ENCODE measurements at places on chromosomes 4 and X.
A peak's percentile ranks its signal among the peaks of the same experiment; 100 is the strongest.

DNA sequence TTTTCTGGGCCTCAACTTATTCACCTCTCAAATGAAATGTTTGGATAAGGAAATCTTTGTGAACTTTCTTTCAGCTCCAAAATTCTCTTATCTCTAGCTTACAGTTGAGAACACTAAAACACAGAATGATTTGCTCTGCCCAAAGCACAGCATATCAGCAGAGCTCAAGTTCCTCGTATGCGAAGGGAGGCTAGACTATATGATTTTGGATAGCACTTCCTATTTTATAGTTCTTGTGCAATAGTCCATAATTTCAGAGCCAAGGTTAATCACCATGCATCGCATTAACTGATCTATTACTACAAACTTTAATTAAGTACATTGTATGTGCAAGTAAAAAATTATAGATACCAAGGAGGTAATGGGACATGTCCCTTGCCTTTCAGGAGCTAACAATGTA lies 27.0 kb upstream of the KLHL13 start:
- no peak for DNase-seq

DNA sequence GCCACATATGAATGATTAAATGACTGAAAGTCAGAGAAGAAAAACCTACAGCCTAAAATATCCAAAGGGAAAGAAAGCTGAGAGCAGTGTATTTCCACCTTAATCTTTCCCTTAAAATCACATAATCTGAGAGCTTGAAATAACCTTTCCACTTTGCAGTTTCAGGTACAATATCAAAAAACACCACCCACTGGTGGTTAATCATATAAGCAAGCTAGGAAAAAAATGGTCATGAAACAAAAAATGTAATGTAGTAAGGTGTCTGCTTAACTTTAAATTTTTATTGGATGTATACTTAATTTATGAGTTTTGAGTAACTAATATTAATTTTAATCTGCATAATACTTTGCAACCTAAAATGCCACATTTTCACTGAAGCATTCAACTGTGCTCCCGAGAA lies 3.2 kb downstream of the PRDM5 start:
- no peak for DNase-seq

DNA sequence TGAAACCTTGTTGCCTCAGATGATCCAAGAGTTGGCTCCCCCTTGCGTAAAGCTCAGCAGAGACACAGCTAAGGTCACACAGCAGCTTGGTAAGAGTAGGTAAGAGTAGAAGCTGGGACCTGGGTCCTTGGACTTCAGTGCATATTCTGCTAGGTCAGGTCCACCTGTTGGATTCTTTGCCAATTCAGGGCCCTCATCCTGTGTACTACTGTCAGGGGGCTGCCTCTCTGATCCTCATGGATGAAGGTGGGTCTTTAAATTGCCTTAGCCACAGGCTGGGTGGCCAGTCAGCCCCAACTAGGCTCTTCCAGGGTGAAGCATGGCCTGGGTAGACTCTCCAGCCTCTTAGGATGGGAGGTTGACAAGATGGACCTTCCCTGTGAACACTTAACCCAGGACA lies 155.8 kb downstream of the AMMECR1 start:
- no peak for DNase-seq

DNA sequence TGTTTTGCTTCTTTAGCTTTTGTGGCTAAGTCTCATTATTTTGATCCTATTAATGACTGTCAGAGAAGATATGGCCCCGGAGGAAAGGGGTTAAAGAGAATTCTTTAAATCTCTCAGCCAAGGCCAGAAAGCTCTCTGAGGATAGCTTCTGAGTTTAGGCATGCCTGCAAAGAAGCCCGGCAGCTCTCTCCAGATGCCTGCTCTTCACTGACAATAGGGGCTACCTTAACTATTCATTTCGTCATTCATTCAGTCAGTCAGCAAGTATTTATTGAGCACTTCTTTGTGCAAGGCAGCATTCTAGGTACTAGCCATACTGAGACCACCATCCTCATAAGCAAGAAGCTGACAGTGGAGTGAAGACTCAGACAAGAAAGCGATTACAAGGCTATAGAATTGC lies 34.0 kb upstream of the BMP15 start:
- no peak for DNase-seq

GRCh38 chrX:17788439-17788838 lies 51.1 kb downstream of the SCML1 start:
- no peak for DNase-seq

GRCh38 chr4:129668092-129668491 lies 572.1 kb downstream of the C4orf33 start:
- no peak for DNase-seq

- no peak for DNase-seq
Measured at GRCh38 chr4:113636438-113636818, 125.1 kb downstream of the CAMK2D start.

GRCh38 chr4:48503233-48504025 lies 13.4 kb downstream of the ZAR1 start:
- DNase-seq, result no peak

DNA sequence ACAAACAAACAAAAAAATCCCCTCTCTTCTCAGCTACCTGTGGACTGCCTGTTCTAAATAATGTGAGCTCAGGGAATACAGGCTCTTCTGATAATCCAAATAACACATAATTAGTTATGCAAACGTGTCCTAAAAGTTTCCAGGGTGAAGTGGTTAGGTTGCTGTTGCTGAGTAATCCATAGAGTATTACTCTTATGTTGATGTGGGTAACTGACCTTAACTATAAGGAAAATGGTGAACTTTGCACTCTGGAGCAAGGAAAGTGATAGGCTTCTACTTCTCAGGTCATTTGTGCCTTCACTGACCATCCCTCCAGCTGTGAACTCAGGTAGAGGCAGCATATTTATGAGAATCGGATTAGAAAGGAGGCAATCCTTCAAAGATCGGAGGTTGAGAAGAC lies 19.9 kb downstream of the MSN start:
- DNase-seq, result no peak

- DNase-seq, result no peak
Measured at GRCh38 chr4:52076731-52077130, 25.6 kb downstream of the SPATA18 start.

- no peak for DNase-seq
Measured at GRCh38 chr4:163482190-163482589, 8.6 kb upstream of the TKTL2 start.

DNA sequence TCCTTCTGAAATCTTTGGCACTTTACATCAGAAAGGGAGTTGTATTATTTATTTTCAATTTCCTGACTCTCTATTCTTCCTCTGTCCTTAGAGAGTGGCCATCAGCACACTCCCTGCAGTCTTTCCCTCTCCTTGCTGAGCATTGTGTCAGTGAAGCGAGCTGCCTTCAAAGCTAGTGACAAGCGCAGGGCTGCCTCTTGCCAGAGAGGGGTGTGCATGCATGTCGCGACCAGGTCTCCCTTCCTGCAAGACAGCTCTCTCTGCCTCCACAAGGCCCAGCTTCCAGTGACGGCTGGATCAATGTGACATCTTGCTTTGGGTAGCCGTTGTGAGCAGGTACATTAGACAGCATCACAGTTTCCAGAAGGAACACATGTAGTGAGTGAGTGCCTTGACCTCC lies 810.9 kb upstream of the TENM3 start:
- no peak for DNase-seq

DNA sequence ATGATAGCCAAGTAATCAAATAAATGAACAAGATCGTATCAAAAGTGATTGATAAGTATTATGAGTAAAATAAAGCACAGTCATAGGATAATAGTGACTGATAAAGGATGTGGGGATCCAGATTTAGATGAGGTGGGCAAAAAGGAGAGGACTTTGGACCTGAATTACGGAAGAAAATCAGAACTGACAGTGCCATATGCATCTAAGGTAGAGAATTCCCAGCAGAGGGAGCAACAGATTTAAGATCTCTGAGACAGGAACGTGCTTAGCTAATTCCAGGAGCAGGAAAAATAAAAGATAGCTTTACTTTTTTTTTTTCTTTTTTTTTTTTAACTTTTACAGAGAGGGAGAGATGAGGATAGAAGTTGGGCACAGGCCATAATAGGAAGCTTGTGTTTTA lies 189.9 kb downstream of the NWD2 start:
- no peak for DNase-seq

DNA sequence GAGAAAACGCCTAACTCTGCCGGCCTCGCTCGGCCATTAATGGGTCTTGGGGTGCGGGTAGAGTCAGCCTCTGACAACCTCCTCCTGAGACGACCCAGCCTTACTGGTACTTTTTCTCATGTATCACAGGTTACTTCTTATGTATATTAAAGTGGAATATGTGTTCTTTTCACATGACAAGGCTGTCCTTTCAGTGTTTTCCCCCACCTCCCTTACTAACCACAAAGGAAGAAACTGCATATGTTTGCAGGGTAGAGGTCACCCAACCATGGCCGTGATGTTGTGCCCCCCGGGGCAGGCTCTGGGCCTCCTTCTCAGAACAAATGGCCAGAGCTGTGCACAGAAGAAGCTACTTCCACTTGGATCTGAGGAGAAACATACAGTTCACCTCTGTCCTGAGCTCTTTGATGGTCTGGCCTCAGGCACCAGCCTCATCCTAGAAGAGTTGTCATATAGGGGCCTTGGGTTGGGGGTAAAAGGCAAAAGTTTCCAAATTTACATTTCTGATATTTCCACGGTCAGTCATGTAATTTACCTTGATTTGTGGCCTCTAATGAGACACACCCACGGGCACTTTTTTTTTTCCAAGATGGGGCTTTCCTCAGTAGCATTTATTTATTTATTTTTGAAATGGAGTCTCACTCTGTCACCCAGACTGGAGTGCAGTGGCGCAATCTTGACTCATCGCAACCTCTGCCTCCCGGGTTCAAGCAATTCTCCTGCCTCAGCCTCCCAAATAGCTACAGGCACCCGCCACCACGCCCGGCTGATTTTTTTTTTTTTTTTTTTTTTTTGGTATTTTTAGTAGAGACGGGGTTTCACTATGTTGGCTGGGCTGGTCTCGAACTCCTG lies 1.9 kb downstream of the SOWAHD start:
- no peak for DNase-seq

GRCh38 chr4:3241898-3242524 lies 6.9 kb upstream of the MSANTD1 start:
- no peak for DNase-seq

GRCh38 chr4:74772106-74772505 lies 22.2 kb downstream of the BTC start:
- no peak for DNase-seq

DNA sequence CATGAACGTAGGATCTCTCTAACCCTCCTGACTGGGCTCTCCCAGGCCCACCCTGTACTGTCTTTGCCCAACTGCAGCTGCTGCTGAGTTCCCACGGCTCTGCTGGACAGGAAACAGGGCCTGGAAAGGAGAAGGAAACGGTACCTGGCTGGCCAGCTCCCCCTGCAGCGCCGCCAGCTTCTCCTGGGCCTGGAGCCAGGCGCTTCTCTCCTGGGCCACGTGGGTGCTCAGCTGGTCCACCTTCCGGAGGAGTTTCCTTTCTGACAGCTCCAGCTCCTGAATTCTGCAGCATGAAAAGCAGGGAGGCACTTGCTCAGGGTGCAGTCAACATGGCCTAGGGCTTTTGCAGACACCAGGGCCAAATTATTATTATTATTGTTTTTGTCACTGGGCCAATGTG lies 6.5 kb downstream of the C4orf50 start:
- DNase-seq, result no peak

DNA sequence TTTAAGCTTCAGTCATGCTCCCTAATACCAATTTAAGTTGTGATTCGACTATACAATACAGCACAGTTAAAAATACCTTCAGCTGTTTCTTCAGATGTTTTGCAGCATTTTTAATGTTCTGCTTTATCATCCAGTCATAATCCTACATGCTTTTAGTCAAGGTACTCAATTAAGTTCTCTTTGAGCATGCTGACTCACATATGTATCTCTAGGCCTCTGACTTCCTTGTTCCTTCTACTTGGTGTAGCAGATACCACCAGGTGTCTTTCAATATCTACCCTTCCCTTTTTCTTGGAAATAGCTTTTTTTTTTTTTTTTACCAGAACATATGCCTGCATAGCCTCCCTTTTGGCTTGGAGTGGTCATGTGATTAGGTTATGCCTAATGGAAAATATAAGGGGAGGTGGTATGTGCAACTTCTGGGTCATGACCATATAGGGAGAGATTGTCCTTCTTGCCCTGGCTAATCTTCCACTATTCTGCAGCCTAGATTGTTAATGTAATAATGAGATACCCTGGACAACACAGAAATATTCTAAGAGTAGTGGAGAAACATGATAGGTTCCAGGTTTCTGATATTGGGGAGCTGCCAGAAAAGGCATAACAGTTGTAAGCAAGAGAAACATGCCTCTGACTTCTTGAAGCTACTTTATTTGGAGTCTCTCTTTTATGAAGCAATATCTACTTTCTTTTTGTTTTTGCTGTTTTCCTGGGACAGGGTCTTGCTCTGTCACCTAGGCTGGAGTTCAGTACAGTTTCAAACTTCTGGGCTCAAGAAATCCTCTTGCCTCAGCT lies 737.2 kb upstream of the SLIT2 start:
- no peak for DNase-seq

- peak; percentile 42 for DNase-seq
Measured at GRCh38 chrX:69285881-69286564, 120.8 kb upstream of the PJA1 start.

GRCh38 chr4:133270021-133270570 lies 121.0 kb downstream of the PCDH10 start:
- no peak for DNase-seq

DNA sequence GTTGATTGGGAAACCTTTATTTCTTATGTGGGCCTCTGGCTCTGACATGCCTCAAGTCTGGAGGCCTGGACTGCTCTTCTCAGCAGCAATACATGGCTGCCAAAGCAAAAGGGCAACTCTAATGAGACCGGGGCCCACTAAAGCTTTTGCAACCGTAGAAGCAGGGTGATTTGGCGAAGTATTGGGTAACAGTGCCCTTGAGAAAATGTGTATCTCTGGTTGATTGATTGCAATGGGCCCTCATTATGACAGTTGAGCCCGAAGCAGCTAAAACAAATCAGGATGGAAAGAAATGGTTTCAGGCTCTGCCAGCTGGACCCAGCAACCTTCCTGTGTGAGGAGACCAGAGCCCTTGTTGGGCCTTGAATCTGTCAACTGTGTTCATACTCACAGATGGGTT lies 73.4 kb downstream of the CLCN4 start:
- DNase-seq, result no peak

- DNase-seq, result no peak
Measured at GRCh38 chr4:184103527-184104264, 114.0 kb downstream of the ENPP6 start.

DNA sequence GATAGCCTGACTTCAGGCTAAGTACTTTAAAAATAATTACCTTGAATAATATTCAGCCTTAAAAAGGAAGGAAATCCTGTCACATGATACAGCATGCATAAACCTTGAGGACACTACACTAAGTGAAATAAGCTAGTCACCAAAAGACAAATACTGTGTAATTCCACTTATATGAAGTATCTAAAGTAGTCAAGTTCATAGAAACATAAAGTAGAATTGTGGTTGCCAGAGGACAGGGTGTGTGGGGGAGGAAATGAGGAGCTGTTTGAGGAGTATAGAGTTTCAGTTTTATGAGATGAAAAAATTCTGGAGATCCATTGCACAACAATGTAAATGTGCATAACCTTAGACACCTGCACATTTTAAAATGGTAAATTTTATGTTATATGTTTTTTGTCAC lies 5.6 kb upstream of the STPG2 start:
- DNase-seq, result no peak

- no peak for DNase-seq
Measured at GRCh38 chr4:170687751-170688150, 598.0 kb upstream of the AADAT start.

Data from stimulated activated CD4-positive, alpha-beta T cell treated with anti-CD3 and anti-CD28 coated beads, Interleukin-1b, Interleukin-23, amount 100 ng/mL, for 1 hour (primary cell).